ENCODE measurements at places on chromosomes 2 and 18.

DNA sequence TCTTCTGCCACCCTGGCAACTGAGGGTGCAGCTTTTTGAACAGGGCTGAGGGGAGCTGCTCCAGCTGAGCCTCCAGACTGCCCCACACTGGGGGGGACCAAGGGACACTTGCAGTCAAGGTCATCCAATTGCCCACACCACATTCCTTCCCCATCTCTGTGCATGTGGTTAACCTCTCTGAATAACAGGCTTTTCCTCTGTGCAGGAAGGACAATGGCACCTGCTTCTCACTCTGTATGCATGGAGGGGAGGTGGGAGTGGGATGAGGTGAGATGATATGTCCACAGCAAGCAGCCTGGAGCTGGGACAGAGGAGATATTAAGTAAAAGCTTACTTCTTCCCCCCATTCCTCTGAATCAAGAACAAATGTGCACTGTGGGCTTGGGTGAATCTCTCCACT lies 39.1 kb upstream of the TEX51 start:
- no peak for DNase-seq

- DNase-seq, result no peak
These were observed 6.0 kb downstream of the FBXO15 start for GRCh38 chr18:74141667-74142066.

- DNase-seq, result no peak
These were observed 417.4 kb downstream of the TSN start for GRCh38 chr2:122172812-122173211.

DNA sequence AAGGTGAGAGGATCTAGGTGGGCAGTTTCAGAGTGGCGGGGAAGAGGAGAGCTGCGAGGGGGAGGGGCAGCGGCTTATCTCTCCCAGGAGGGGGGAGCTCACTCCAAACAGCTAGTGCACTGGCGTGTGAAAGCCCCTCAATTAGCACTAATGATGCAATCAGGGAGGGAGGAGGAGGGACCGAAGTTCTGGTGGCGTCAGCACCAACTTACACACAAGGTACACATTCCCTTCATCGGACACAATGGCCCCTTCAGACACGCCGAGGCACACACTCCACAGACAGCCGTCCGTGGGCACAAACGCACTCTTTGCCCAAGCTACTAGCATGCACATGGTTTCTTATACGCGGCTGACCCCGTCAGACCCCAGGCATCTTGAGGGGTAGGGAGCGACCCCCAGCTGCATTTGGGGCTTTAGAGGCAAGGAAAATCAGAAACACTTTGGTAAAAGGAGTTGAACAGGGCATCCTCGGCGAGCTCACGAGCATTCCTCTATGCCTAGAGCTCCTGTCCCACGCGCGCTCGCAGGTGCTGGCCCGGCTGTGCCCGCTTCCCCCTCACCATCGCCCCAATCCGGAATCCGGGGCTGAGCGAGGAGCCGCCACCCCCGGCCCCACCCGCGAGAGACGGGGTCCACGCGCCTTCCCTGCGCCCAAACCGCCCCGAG lies 868 bp upstream of the PKDCC start:
- DNase-seq, result peak; percentile 9

GRCh38 chr2:33241581-33241980 lies 234.9 kb upstream of the RASGRP3 start:
- no peak for DNase-seq

GRCh38 chr2:101305492-101306078 lies 2.9 kb downstream of the RNF149 start:
- DNase-seq, result no peak

DNA sequence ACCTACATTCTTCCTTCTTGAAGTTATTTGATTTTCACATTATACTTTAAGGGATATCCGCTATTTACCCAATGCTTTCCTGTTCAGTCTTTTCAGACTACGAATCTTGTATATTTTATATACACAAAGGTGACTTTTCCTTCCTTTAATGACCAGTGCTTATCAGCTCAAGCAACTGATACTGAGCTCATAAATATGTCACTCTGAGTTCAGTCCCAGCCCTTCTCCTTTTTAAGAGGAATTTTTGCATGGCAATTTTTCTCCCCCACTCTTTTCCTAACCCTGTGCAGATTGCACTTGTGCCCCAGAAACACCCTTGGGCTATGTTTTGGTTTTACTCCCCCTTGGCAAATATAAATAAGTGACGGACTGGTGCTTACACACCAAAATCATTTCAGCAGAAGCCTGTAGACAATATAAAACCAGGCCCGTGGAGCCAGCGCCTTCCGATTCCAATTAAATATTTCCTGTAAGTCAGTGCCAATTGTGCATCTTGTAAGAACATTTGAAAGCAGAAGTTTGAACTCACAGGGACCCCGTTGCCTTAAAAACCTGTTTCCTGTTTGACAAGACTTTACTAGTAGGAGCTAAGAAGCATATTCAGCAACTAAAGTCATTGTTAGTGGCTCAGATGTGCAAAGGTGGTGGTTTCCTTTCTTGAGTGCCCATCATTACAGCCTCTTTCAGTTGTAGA lies 66.3 kb upstream of the GATA6 start:
- DNase-seq, result no peak

DNA sequence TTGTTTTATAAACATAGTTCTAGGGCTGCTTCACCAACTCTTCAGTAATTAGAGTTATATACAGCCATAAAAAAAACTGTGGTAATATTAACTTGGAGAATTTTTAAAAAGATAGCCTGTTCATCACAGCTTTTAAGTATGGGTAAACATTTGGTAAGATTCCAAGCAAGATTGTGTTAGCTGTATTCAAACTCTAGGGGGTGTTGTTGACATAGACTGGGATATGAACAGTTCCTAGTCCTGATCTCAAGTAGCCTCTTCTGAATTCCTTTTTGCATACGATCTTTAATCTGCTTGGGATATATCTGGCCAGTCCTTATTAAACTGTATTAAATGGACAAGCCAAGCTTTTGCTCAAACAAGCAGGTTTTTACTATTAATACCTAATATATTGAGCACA lies 13.4 kb downstream of the NOP58 start:
- DNase-seq, result peak; percentile 50

GRCh38 chr2:78589871-78590270 lies 435.6 kb upstream of the REG3G start:
- no peak for DNase-seq

GRCh38 chr2:162037028-162037795 lies 36.8 kb downstream of the DPP4 start:
- no peak for DNase-seq

DNA sequence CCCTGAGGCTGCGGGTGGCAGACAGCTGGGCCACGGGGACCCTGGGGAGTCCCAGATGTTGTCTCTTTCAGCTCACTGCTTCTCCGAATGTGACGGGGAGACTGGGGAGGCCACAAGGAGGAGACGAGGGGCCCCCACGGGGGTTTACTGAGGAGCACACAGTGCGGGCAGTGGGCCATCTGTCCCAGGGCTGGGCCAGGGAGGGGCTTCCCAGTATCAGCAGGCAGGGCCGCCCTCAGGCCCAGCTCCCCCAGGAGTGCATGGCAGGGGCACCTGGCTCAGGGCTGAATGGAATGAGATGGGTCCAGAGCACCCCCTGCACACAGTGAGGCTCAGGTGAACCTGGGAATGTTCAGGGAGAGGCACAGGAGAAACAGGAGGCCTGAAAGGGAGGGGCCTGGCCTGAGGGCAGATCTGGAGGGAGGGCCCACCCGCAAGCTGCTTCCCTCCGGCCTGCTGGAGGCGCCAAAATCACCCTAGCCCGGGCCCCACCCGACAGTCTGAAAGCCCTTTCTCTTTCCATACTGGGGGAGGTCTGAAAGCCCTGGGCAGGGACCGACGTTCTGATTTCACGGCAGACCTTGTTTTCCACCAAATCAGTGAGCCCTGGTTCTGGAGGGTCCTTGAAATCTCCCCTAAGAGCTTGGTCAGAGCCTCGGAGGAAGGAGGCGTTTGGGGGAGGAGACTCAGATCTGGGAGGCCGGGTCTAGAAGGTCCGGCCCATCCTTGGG lies 35.5 kb upstream of the PTMA start:
- DNase-seq, result peak; percentile 83

DNA sequence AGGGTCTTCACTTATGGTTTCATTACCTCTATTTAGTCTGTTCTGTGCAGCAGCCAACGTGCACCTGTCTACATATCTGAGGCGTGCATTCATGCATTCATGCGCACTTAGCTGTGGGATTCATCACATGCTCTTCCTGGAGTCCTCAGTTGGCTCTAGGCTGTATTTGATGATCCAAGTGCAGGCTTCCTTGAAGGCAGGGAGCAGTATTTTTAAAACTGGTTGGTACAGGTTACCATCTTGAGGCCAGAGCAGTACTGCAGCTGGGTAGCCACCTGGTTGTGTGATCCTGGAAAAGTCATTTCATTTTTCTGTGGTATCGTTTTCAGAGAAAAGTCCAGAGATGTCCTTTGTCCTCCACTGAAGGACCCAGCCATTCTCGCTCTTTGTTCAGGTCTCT lies 109.8 kb downstream of the EN1 start:
- DNase-seq, result peak; percentile 37

GRCh38 chr2:144020047-144020446 lies 499.9 kb downstream of the ZEB2 start:
- no peak for DNase-seq

DNA sequence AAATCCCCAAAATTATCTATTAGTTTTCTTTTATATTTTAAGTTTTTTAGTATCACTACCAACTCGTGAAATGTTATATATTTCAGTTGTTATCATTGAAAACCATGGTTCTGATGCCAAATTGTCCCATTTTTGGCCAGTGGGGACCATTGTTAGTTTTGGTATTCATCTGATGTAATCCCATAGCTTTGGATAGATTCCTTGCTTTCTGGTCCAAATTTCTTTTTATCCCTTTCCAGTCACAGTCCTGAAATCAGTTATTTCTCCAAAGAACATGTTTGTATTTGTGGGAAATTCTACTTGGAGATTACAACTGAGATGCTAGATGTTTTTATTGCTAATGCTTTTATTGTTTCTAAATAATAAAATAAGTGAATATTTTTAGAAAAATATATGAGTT lies 976.8 kb upstream of the CRIM1 start:
- DNase-seq, result no peak

DNA sequence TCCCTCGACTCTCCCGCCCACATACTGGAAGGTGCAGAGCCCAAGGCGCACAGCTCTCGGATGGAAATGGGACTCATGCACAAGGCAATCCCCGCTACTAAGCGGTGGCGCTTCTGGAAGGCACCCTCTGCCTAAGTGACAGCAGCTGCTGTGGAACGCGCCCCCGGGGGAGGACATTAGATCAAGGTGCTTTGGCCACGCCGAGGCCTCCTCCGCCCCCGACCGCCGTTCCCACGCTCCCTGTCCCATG lies 202 bp downstream of the MCEE start:
- no peak for DNase-seq

- DNase-seq, result no peak
These were observed 180.9 kb downstream of the EIPR1 start for GRCh38 chr2:3196716-3197115.

DNA sequence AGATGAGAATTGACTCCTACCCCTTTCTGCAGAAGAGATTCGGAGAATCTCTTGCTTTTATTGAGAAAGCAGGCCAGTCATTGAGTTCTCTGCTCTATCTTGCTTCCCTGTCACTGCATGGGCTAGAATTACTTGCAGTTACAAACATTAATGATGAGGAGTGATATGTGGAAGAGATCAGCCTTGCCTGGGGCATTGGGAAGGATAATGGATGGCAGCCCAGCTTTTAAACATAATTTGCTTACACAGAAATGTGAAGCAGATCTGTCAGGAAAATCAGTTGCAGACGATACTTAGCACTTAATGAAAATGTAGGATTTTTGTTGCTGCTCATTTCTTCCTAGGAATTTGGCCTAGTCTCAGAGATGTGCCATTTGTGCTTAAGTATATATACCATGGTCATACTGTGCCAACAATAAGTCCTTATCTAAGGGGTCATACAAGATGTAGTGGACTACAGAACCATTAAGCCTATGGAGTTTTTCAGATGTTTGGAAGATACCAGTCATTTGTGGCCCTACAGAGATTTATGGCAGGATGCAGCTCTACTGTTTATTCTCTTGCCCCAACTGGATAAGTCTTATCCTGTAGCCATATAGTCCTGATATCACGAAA lies 92.7 kb downstream of the XRCC5 start:
- DNase-seq, result no peak

DNA sequence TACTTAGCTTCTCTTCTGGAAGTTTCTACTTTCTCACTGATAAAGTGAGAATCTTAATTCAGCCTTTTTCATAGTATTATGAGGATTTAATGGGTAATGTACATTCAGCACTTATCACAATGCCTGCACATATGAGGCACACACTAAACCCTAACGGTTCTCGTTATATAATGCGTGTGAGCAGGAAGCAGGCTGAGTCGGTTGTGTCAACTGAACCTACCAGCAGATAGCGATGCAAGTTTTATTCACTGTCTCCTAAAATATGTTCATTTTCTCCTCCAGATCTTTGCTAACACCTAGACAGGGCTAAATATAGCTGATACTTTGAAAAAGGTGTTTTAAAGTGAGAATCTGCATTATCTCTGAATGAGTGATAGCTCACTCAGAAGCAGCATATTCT lies 201.6 kb downstream of the ALPK2 start:
- no peak for DNase-seq

GRCh38 chr2:178345951-178346350 lies 105.0 kb downstream of the PRKRA start:
- no peak for DNase-seq

DNA sequence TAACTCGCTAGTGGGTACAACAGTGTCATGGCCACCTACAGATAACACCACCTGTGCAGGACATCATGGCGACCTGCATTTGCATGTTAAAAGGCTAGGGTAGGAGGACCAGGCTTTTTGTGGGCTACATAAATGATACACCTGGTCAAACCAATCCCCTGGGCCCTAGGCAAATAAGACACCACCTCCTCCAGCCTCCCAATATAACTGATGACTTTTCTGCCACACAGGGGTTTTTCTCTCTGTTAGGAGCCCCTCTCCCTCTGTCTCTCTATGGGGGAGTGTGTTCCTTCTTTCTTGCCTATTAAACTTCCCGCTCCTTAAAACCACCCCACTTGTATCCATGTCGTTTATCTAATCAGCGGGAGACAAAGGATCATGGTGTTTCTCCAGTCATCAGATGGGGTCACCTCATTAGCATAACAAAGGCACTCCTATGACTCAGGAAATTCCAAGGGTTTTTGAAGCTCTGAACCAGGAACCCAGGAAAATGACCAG lies 10.8 kb upstream of the BUB1 start:
- no peak for DNase-seq

GRCh38 chr2:134758633-134759032 lies 39.8 kb upstream of the TMEM163 start:
- no peak for DNase-seq

- DNase-seq, result no peak
These were observed 45.0 kb upstream of the ALPP start for GRCh38 chr2:232333361-232334135.

GRCh38 chr2:141027221-141027620 lies 1103.6 kb downstream of the LRP1B start:
- no peak for DNase-seq

GRCh38 chr2:144946263-144946662 lies 426.3 kb upstream of the ZEB2 start:
- DNase-seq, result no peak

Data from NCI-H1436 (cell line).